ENCODE measurements at places on chromosomes 11 and 22.

GRCh38 chr11:47451436-47451835 is 2.5 kb upstream of the RAPSN start:
- no peak for DNase-seq

GRCh38 chr11:81772166-81772565 is 961.5 kb downstream of the FAM181B start:
- DNase-seq = no peak

DNA sequence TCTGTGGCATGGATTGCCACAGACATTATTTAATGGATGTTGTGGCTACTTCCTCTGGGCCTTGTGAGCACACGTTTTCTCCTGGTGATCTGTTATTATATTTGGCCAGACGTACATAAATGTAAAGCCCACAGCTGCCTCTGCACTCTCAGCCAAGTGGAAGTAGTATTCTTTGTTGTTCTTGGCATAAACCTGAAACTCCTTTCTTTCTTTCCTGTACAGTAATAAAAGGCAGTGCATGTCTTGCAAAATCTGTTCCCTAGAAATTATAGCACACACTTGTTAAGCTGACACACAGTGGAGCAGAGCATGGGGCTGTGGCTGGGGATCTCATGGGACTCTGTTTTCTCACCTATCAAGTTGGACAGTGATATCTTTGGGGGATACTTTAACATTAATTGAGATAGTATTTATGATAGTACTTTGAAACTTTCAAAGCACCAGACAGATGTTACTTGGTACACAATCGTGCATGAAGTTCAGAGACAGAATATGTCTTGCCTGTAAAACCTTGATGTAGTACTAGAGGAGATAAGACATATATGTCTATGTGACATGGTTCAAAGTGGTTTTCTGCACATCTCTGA is 20.9 kb downstream of the PANX1 start:
- no peak for DNase-seq

DNA sequence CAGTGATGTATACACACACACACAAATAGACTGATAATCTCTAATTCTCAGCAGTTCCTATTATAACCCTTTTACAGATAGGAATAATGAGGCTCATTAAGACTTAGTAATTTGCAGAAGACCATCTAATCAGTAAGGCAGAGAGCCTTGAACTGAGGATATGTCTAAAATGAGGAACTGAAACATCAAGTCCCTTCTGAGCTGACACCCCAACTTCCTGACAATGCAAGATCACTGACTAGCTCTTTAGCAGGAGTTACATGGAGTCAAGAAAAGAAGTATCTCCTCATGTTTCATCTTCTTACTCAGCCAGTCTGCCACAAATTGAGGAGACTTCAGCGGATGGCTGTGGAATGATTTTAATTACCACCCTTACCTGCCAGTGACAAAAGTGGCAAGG is 193.0 kb downstream of the MSANTD4 start:
- no peak for DNase-seq

- DNase-seq = no peak
Observed at GRCh38 chr11:68429661-68430060, 30.9 kb upstream of the PPP6R3 start.

DNA sequence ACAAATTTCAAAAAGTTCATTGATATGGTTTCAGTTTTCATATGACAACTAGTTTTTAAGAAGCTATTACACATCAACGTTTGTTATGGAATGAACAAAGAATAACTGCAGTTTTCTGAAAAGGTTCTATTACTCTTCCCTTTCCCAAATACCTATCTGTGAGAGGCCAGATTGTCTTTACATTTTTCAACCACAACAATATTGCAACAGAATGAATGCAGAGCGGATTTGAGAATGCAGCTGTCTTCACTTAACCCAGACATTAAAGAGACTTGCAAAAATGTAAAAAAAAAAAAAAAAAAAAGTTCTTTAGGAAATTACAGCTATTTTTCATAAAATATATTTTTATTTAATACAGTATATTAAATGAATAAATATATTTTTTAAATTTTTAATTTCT is 250.8 kb downstream of the DDX10 start:
- DNase-seq = no peak

GRCh38 chr11:2434506-2435255 is 9.6 kb downstream of the TRPM5 start:
- no peak for DNase-seq

DNA sequence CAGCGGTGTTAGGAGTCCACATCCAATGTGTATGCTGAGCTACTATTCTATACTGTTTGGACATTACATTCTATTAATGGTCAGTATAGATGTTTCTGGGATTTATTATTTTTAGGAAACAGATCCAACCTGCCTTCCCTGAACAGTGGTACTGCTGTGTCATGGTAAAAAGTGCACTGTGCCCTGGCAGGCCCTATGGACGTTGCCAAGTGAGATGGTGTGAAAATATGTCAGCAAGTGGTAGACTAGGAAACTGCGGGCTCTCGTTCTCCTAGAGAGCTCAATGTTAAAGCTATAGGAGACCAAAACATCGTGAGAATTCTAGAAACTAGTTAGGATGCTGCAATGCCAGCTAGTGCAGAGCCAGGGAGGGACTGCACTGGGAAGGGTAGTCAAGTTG is 26.0 kb upstream of the CYP2D6 start:
- no peak for DNase-seq

DNA sequence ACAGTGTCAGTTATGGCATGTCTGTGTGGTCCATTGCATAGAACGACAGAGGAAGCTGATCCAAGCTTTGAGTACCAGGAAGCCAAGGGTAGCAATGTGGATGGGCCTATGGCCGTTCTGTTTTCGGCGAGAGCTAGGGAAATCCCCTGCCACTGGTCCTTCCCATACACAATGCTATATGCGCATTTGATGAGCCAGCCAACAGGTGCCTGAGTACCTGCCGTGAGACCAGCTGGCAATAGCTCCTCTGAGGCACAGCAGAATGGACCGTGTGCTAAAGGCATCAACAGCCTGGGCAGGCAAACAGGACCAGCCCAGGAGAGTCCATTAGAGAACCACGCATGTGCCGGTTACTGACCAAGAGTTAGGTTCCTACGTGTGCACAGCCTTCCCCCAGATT is 753.0 kb downstream of the NTM start:
- no peak for DNase-seq

GRCh38 chr11:35313066-35313759 is 106.1 kb downstream of the SLC1A2 start:
- no peak for DNase-seq

GRCh38 chr22:17114898-17115235 is 6.3 kb downstream of the TMEM121B start:
- peak; percentile 57 for DNase-seq

- DNase-seq = no peak
Observed at GRCh38 chr11:117946156-117946841, 17.1 kb upstream of the TMPRSS13 start.

GRCh38 chr11:64071849-64072248 is 36.1 kb downstream of the FLRT1 start:
- no peak for DNase-seq

DNA sequence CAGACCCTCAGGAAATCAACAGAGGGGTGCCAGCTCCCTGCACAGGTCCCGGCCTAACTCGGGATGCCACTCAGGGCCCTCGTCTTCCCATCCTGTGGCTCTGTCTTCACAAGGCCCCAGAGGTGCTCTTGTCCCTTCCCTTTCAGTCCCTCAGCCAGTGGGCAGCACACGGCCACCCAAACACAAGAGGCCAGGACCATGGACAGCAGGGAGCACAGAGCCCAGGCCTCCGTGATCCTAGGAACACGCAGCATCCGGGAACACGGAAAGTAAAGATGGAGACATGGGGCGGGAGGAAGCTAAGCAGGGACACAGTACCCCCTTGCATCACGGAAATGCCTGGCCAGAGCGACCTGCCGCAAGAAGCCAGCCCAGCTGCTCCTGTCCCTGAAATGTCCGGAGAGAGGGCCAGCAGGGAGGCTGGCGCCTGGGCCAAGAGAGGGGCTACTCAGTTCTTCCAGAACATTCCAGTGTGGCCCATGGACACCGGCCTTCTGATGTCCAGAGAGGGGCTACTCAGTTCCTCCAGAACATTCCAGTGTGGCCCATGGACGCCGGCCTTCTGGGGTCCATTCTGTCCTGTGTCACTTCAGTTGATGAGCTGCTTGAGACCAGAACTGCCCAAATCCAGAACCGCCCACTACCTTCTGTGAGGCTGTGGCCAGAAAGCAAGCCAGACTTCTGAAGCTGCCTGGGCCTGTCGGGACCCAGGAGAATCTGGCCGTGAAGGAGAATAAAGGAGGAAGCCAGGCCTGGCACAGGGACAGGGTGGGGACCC is 274.0 kb downstream of the BRD1 start:
- DNase-seq = peak; percentile 46

GRCh38 chr22:35555483-35555890 is 14.9 kb downstream of the RASD2 start:
- no peak for DNase-seq

- no peak for DNase-seq
Observed at GRCh38 chr22:44398856-44399837, 86.4 kb upstream of the SHISAL1 start.

DNA sequence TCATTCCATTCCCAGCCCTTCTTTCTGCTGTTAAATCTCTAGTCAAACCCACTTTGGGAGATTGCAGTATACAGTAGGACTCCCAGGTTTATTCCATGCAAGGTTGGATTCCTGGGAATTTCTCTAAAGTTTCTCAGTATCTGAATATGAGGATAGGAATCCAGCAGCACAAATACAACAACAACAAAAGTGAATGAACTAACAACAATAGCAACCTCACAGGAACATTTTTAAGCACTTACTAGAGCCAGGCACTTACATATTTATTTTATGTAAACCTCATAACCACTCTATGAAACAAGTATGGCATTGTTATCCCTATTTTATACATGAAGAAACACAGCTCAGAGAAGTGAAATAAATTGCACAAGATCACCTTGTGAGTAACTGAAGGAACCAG is 1.9 kb downstream of the MMP7 start:
- no peak for DNase-seq

GRCh38 chr11:762421-763072 is 14.7 kb downstream of the GATD1 start:
- DNase-seq = no peak

GRCh38 chr11:42800041-42800440 is 511.8 kb upstream of the API5 start:
- no peak for DNase-seq

GRCh38 chr11:65390996-65391395 is 4.6 kb downstream of the FRMD8 start:
- peak; percentile 69 for DNase-seq

GRCh38 chr11:11351042-11351586 is 1.9 kb downstream of the CSNK2A3 start:
- DNase-seq = no peak

DNA sequence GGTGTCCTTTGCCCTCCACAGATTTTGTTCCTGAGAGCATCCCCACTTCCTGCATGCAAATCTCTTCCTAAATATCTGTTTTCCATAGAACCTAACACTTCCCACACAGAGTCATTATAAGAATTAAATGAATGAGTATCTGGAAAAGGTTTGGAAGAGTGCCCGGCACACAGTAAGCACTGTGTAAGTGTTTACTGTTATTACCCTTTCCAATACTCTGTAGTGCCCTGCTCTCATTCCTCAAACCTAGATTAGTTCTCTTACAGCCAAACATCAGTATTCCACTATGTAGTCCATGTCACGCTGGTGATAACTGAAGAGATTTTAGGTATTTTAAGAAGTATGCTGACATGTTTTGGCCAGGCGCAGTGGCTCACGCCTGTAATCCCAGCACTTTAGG is 57.3 kb upstream of the PHF21A start:
- no peak for DNase-seq

- DNase-seq = no peak
Observed at GRCh38 chr11:23201936-23202522, 341.8 kb upstream of the CCDC179 start.

DNA sequence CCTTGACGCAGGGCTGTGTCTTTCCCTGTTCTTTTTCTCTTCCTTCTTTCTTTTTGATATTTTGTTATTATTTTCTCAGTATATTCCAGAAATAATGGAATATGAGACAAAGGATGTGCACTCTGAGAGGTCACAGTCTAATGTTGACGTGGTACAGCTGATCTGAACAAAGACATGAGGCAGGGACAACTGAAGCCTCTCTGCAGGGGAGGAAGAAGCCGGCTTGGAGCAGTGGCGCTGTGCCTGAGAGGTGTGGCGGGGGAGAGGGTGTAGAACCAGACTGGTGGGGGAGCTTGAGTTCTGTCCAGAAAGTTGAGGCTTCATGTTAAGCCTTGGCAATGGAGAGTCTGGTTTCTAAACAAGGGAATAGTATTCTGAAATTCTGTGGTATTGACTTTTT is 34.7 kb downstream of the ADAMTS15 start:
- DNase-seq = no peak

DNA sequence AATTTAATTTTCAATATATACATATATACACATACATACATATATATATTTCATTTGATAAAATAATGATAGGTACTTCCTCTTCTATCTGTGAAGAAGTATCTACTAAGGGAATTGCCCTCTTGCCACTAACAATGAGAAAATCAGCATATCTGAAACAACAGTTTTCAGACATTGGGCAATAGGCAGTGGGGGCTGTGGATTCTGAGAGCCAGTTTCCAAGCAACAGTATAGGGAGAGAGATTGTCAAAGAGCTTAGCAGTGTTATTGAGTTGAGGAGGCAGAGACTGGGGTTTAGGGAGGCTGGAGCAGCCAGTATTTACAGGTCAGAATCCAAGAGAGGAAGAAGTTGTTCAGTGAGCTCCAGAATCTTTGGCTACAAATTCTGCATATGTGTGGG is 119.3 kb downstream of the ARFGAP2 start:
- DNase-seq = no peak

GRCh38 chr22:33467620-33468095 is 409.5 kb upstream of the SYN3 start:
- no peak for DNase-seq

DNA sequence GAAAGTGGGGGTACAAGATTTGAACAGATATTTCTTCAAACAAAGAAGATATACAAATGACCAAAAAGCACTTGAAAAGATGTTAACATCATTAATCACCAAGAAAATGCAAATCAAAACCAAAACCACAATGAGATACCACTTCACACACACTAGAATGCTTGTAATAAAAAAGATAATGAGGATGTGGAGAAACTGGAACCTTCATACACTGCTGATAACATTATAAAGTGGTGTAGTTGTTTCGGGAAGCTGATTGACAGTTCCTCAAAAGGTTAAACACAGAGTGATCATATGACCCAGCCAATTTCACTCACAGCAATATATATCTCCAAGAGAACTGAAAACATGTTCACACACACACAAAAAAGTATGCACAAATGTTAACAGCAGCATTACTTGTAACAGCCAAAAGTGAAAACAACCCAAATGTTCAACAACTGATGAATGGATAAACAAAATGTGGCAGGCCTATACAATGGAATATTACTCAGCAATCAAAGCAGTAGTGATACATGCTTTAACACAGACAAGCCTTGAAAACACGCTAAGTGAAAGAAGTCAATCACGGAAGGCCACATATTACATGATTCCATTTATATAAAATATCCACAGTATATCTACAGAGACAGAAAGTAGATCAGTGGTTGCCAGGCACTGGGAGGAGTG is 15.1 kb downstream of the PITPNB start:
- no peak for DNase-seq

DNA sequence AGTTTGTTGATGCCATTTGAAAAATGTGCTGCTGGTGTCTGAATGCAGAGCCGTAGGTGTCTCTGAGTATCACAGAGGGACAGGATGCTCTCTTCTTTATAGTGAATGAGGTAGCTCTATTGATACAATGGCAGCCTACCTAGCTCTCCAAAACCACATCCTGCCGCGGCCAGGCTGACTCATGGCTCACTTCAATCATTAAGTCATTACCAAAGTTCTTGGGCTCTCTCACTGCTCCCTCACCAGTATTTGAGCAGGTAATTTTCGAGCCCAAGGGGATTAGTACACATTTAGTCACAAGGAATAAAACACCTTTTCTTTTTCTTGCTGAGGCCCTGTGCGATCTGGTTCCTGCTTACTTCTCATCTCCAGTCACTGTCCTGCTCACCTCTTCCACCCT is 509.0 kb upstream of the LARGE1 start:
- no peak for DNase-seq
